Naive thymus-derived CD8-positive, alpha-beta T cell (primary cell): ENCODE measurements at places on chromosomes 6 and 20. TPM values are rescaled to one million over a fixed set of nuclear protein-coding genes. Genes with fewer than 3 reads are reported as not detected.

- H3K36me3 ChIP-seq: no peaks in the 10 kb centered on the region
- no peak overlapping the region for H3K27ac ChIP-seq
- DNase-seq: no peak
Measured at GRCh38 chr6:138450445-138450844, 46.4 kb downstream of the HEBP2 start.

DNA sequence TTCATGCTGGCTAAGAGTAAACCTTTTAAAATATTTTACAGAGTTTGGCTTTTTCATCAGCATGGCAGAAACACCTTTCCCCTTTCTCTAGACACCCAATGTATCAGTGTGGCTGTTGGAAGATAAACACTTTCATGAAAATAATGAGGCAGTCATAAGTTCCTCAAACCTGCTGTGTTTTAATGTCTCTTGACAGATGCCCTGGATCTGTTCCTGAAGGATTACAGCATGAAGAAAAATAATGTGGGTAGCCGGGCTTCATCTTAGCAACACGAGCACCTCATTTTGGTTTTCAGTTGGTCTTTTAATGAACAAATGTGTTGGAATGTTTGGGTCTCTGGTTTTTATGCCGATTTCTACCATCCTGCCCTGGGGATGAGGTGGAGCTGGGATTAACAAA is 45.5 kb upstream of the UNC93A start:
- H3K36me3 ChIP-seq: no peaks in the 10 kb centered on the region
- no peak for DNase-seq
- H3K27ac ChIP-seq: no peak overlapping the region
- no peaks in the 10 kb centered on the region for H3K27me3 ChIP-seq
- H3K4me1 ChIP-seq: no peaks in the 10 kb centered on the region

GRCh38 chr20:38735172-38735571 is 10.9 kb downstream of the SLC32A1 start:
- no peak overlapping the region for H3K4me3 ChIP-seq
- H3K27me3 ChIP-seq: peaks cover 58% of the 10 kb centered on the region
- no peaks in the 10 kb centered on the region for H3K36me3 ChIP-seq
- no peak for DNase-seq
- H3K27ac ChIP-seq: no peak overlapping the region

GRCh38 chr6:93786474-93787330 is 367.3 kb upstream of the EPHA7 start:
- H3K27me3 ChIP-seq: no peaks in the 10 kb centered on the region
- H3K4me3 ChIP-seq: no peak overlapping the region
- no peaks in the 10 kb centered on the region for H3K36me3 ChIP-seq
- H3K27ac ChIP-seq: no peak overlapping the region
- H3K4me1 ChIP-seq: no peaks in the 10 kb centered on the region

GRCh38 chr6:78749326-78749725 is 118.0 kb upstream of the IRAK1BP1 start:
- H3K27me3 ChIP-seq: no peaks in the 10 kb centered on the region
- H3K4me3 ChIP-seq: no peak overlapping the region
- peaks cover 22% of the 10 kb centered on the region for H3K36me3 ChIP-seq
- H3K27ac ChIP-seq: no peak overlapping the region

Gene IFT52
- total RNA-seq: 18.6 TPM
